Breast epithelium (tissue), 4 donors: ENCODE measurements at places on chromosomes 3 and 15.

- no peaks in the 10 kb centered on the region for H3K4me1 ChIP-seq
- DNase-seq: peak; percentile 55
- no peaks in the 10 kb centered on the region for H3K36me3 ChIP-seq
- peak overlapping the region; percentile 34 for H3K27ac ChIP-seq
- no peak overlapping the region for H3K4me3 ChIP-seq
Measured at GRCh38 chr3:175346573-175347356, 487.6 kb downstream of the NAALADL2 start.

DNA sequence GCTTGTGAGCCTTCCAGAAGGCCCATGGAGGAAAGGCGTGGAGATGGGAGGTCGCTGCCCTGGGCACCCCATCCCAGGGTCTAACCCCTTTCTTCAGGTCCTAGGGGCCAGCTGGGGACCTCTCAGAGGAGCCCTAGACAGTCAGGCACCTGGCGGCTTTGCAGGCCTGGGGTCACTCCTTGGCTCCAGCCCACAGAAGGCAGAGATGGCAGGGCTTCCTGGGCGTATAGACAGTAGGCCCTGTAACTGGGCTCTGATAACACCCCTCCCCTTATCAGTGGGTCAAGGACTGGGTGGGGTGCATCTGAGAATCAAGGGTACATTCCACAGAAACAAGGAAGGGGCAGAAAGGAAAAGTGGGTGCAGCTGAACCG lies 16.7 kb downstream of the ZDHHC19 start:
- no peaks in the 10 kb centered on the region for H3K36me3 ChIP-seq
- H3K27ac ChIP-seq: no peak overlapping the region
- no peaks in the 10 kb centered on the region for H3K27me3 ChIP-seq

DNA sequence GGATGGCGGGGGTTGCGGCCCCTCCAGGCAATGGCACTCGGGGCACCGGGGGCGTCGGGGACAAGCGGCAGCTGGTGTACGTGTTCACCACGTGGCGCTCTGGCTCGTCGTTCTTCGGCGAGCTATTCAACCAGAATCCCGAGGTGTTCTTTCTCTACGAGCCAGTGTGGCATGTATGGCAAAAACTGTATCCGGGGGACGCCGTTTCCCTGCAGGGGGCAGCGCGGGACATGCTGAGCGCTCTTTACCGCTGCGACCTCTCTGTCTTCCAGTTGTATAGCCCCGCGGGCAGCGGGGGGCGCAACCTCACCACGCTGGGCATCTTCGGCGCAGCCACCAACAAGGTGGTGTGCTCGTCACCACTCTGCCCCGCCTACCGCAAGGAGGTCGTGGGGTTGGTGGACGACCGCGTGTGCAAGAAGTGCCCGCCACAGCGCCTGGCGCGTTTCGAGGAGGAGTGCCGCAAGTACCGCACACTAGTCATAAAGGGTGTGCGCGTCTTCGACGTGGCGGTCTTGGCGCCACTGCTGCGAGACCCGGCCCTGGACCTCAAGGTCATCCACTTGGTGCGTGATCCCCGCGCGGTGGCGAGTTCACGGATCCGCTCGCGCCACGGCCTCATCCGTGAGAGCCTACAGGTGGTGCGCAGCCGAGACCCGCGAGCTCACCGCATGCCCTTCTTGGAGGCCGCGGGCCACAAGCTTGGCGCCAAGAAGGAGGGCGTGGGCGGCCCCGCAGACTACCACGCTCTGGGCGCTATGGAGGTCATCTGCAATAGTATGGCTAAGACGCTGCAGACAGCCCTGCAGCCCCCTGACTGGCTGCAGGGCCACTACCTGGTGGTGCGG lies 1.9 kb downstream of the CHST2 start:
- peaks cover 3% of the 10 kb centered on the region for H3K27me3 ChIP-seq
- H3K27ac ChIP-seq: no peak overlapping the region
- no peaks in the 10 kb centered on the region for H3K36me3 ChIP-seq
- peak overlapping the region; percentile 97 for H3K4me3 ChIP-seq
- no peaks in the 10 kb centered on the region for H3K4me1 ChIP-seq
- DNase-seq: no peak

- no peaks in the 10 kb centered on the region for H3K27me3 ChIP-seq
- H3K4me1 ChIP-seq: no peaks in the 10 kb centered on the region
- H3K4me3 ChIP-seq: no peak overlapping the region
- DNase-seq: no peak
- no peaks in the 10 kb centered on the region for H3K36me3 ChIP-seq
Measured at GRCh38 chr3:134601539-134602439, 49.0 kb downstream of the KY start.

DNA sequence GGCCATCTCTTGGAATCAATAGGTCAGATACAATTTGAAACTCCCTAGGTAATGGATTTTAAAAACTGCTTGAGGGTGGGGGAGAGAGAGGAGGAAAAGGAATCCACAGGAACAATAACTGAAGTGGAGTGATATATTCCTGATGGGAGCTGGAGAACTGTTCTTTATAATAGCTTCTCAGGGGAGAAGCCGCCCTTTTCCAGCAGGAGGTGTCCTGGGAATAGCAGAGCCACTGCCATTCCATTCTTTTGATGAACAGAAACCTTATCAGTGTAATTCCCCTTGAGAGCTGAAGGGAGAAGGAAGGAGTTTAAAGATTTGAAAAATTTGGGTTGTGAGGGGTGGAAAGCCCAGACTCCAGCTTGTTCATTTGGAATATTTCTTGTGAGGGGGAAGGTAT lies 504.9 kb upstream of the DPH6 start:
- H3K4me1 ChIP-seq: no peaks in the 10 kb centered on the region
- no peaks in the 10 kb centered on the region for H3K36me3 ChIP-seq
- H3K27me3 ChIP-seq: no peaks in the 10 kb centered on the region
- H3K27ac ChIP-seq: no peak overlapping the region
- DNase-seq: no peak

DNA sequence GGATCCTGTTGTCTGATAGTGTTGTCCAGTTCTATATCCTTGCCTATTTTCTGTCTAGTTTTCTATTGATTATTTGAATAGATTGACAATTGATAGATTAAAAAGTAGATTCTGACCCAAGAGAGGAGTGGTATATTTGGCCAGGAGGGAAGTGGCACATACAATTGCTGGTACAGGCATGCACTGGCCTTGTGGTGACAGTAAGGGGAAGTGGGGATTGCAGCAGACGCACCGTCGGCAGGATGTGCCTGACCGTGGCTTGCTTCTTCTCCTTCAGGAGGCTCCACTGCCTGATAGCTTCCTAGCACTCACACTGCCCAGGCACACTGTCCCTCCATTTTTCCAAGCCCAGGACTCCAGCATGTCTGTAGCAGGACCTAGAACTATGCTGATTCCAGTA lies 10.5 kb downstream of the GABRG3 start:
- no peak for DNase-seq
- H3K27ac ChIP-seq: no peak overlapping the region
- H3K36me3 ChIP-seq: no peaks in the 10 kb centered on the region
- H3K4me1 ChIP-seq: no peaks in the 10 kb centered on the region
- no peaks in the 10 kb centered on the region for H3K27me3 ChIP-seq
- H3K4me3 ChIP-seq: no peak overlapping the region

DNA sequence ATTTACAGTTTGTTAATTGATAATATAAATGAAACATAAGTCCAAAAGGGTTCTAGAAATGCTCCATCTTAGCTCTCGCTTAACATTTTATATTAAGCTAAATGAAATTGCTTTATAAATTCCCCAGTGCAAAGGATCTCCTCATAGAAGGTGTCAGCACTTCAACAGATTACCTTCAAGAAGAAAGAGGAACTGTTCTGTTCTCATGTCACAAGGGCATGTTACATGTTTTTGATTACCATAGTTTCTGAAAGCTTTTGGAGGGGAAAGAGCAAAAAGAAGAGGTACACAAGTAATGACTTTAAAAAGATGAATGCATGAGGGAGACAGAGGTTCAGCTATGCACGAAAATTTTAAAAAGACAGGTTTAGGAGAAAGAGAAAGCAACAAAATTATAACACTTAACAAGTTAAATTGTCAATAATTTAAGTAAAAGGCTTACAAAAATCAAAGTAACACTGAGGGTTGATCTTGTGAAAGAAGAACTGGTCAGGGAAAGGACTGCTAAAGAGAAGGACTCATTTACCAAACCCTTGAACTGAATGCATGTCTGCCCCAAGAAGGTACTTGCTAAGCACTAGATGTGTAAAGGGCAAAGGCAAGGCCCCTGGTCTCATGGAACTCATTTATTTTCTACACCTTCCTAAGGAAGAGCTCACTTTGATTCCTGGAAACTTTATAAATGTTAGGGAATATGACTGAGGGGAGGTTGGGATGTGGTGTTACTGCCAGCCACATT lies 45.1 kb downstream of the CCDC191 start:
- DNase-seq: no peak
- no peak overlapping the region for H3K4me3 ChIP-seq
- H3K27ac ChIP-seq: no peak overlapping the region
- no peaks in the 10 kb centered on the region for H3K36me3 ChIP-seq
- no peaks in the 10 kb centered on the region for H3K4me1 ChIP-seq

GRCh38 chr15:83581381-83581780 lies 72.5 kb upstream of the ADAMTSL3 start:
- no peak overlapping the region for H3K4me3 ChIP-seq
- no peaks in the 10 kb centered on the region for H3K4me1 ChIP-seq
- no peak for DNase-seq
- H3K27ac ChIP-seq: no peak overlapping the region

DNA sequence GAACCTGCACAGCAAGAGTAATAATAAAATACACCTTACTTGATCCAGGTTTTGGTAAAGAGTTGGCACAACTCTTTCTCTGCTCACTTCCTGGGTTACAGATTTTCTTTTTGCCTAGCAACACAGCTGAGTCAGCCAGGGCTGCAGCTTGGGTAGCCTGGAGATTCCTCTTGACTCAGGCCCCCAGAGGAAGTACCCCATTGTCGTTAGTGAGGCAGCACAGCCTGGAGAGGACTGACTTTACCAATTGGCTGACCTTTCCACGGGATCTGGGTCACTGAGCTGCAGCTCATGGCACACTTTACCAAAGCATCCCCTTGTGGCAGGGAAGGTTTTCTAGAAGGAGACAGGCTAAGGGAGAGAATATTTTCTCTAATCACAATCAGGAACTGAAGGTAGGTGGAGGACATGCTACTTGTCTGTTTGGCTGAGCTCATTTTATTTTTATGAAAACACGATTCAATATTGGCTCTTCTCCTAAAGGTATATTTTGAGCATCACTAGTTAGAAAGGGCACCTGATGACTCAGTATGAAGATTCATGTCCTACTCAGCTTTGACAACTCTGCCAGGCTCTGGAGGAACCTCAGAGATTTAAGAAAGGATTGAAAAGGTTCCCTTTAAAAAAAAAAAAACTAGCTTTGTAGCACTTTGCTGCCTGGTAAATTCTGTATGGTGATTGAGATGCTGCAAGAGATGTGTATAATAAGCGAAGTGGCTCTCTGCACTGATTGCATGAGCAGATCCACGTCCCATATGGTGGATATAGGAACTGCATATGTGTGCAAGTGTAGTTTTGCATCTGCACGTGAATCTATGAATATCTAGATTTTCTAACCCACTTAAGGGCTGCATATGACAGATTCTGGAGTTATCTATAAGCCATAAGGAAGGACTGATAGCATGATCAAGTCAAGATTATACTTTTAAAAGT lies 124.8 kb downstream of the CHDH start:
- no peak overlapping the region for H3K27ac ChIP-seq
- H3K27me3 ChIP-seq: no peaks in the 10 kb centered on the region
- peaks cover 3% of the 10 kb centered on the region for H3K36me3 ChIP-seq
- H3K4me3 ChIP-seq: no peak overlapping the region
